ENCODE measurements at places on chromosomes 16 and 17.

DNA sequence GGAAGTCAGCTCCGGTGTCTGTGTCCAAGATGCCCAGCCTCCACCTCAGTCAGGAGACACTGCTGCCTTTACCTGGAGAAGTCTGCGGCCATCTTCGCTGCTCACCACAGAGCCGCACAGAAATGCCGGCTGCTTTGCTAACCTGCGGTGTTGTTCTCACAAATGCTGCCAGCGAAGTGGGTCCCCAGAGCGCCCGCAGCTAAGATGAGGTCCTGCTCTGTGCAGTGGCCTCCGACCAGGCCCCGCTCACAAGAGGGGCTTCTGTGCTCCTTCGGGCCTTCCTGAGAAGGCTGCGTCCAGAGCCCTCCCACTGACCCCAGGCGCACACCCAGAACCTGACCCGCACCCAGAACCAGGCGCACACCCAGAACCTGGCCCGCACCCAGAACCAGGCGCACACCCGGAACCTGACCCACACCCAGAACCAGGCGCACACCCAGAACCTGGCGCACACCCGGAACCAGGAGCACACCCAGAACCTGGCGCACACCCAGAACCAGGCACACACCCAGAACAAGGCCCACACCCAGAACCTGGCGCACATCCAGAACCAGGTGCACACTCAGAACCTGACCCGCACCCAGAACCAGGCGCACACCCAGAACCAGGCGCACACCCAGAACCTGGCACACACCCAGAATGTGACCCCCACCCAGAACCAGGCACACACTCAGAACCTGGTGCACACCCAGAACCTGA, 51.5 kb upstream of the FASN start:
- DNase-seq = no peak

DNA sequence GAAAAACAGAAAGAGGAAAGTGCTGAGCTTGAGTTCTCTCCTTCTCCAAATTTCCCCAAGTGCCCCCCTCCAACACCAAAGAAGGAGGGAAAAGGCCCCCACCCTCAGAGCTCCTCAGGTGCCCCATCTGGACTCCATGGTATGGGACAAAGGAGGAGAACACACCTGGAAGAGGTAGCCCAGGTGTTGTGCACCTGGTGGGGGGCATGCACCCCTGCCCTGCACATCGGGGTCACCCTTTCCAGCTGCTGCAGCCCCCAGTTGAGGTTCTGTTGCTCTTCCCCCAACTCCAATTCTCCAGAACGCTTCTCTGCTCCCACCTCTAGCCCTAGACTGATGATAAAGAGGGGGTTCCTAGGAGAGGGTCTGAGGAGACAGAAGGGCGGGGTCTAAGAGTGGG, 3.0 kb upstream of the COL1A1 start:
- DNase-seq = no peak

DNA sequence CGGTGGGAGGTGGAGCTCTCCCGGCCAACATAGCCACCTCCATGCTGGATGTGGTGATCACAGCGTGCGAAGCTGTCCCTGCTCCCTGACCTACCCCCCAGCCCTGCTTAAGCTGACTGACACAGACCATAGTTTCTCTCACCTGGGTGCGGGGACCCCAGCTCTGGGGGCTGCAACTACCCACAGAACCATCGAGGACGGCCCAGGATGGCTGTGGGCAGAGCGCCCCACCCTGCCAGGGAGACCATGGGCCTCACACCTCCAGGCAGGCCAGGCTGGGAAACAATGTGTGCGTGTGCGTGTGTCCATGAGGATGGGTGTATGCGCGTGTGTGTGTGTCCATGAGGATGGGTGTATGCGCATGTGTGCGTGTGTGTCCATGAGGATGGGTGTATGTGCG, 20.4 kb downstream of the BAHCC1 start:
- no peak for DNase-seq

DNA sequence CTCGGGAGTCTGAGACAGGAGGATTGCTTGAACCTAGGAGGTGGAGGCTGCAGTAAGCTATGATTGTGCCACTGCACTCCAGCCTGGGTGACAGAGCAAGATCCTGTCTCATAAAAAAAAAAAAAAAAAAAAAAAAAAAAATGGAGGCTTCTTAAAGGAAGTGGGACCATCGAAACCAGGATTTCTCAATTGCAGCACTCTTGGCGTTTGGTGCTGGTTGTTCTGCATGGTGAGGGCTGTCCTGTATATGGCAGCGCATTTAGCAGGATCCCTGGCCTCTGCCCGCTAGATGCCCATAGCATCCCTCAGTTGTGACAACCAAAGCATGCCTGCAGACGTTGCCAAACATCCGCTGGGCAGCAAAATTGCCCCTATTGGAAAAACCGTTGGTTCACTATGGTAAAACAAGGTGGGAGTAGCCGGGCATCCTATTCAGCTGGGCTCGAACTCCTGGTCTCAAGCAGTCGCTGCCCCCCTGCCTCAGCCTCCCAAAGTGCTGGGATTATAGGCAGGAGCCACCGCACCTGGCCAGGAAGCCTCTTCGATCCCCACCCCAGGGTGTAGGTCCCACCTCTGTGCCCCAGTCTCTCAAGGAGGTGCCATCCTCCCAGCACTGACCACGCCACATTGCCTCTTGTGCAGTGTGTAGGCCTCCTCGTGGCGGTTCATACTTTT, 6.5 kb upstream of the NPIPB7 start:
- DNase-seq = no peak

DNA sequence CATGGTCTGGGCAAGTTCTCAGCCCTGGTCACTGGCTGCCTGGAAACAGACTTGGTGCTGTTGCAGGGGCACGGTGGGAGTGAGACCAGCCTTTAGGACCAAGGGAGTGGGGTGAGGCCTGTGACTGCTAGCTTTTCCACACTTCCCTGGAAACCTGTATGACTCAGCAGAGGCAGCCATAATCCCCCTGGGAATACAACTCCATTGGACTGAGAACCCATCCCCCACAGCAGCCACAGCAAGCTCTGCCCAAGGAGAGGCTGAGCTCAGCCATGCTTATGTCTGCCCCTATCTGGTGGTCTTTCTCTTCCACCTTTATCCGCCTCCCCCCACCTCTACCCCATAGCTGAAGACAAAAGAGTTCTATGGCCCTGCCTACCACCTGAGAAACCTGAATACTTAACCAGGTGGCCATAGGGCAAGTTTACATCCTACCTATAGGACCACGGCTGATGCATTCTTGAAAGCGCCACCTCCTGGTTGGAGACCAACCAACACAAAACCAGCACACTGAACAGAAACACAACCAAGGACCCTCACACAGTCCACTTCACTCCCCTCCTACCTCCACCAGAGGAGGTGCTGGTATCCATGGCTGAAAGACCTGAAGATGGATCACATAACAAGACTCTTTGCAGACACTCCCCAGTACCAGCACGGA, 816.2 kb upstream of the SOX9 start:
- no peak for DNase-seq

- DNase-seq = no peak
Observed at GRCh38 chr16:3884398-3884797, 3.9 kb upstream of the CREBBP start.

DNA sequence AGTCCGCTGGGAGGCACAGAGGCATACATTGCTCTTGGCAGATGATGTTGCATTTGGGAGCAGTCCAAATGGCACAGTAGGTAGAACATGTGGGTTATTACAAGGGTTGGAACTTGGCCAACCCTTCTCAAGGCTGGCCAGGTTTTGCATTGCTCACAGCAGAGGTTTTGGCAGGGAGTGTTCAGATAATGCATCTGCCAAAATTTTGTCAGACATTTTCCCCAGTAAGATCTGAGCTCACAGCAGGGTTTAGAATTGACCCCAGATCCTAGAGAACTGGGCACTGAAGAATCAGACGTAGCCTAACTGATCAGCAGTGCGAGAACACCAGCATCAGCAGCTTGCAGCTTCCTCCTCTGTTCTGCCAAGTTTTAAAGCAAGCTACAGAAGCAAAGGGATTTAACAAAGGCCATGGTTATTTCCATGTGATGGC, 468.8 kb upstream of the KIF2B start:
- DNase-seq = no peak

DNA sequence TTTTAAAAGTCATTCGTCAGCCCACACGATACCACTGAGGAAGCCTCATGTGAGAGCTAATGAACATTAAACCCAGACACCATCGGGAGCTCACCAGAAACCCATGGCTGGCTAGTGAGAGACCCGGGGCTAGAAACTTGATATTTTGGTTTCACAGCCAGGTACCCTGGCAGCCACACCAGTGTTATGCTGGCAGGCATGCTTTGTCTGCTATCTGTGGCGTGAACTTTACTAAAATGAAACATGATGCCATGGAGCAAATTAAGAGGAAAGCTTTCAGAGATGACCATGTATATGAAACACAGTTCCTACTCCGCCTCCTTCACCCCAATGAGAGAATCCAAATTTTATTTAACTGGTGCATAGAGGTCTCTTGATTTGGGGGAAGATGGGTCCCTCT, 291.2 kb downstream of the IRX3 start:
- no peak for DNase-seq

DNA sequence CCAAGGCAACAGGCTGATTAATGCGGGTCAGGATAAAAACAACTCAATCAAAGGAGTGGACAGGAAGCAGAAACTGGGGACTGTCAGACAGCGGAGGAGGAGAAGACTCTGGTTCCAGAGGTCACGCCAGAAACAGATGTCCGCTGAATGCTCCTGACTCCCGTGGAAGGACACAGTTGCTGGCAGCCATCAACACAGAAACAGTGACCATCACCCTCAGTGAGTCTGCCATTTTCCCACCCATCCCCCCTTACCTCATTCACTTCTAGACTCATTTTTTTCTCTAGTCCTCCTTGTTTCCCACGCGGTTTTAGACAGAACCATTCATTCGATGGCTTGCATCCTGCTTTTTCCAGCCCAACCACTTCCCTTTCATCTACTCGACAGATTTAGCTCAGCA, 40.9 kb downstream of the DHRS7C start:
- no peak for DNase-seq

DNA sequence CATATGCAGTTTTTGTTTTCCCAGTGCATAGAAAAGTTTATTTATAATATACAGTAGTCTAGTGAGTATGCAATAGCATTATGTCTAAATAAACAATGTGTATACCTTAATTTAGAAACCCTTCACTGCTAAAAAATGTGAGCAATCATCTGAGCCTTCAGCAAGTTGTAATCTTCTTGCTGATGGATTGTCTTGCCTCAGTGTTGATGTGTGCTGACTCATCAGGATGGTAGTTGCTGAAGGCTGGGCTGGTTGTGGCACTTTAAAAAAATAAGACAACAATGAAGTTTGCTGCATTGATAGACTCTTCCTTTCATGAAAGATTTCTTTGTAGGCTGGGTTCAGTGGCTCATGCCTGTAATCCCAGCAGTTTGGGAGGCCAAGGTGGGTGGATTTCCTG, 13.9 kb upstream of the CAPNS2 start:
- no peak for DNase-seq

DNA sequence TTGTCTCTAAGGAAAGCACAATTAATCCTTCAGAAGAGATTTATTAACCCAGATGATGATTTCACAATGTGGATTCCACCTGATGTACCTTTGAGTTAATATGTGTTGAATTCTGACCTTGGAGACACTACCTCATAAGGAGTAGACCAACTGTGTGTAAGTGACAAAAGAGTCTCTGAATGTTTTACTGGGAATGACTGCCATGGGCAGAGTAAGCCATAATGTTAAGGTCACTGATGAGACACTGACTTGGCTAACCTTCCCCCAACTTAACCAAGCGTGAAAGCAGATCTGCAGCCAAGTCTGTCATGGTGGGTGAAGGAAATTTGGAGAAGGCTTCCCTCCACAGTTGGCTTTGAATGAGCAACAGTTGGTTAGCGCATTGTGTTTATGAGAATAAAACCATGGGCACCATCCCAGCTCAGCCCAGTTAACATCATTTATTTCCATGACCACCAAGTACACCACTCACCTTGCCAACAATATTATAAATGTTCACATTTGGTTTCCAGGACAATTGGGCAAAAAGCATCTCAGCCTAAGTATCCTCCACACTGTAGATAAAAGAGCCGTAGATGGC, 618.5 kb downstream of the KCNJ2 start:
- no peak for DNase-seq

- DNase-seq = no peak
Observed at GRCh38 chr17:79146562-79146961, 71.9 kb downstream of the ENGASE start.

DNA sequence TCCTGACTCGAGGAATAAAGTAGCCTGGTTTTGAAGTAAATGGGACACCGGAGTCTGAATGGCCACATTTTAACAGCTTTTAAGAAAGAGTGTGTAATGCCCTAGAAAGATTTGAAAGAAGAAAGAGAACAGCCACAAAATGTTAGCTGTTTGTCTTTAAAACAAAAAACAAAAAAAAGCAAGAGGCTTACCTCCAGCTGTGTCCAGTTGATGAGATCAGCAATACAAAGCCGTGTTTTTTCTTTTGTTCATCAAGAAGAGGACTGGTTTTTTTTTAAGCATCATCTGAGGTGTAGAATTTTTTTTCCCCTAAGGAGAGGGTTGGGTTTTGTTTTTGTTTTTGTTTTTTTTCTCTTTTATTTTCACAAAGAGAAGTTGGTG, 58.8 kb downstream of the NKD1 start:
- DNase-seq = no peak

- DNase-seq = no peak
Observed at GRCh38 chr16:83581082-83581481, 226.7 kb upstream of the HSBP1 start.
